Globus pallidus (tissue), 1 donor: ENCODE measurements at places on chromosomes 16 and 17.

- no peak for DNase-seq
These were observed 19.9 kb downstream of the CFAP20 start for GRCh38 chr16:58109330-58109729.

GRCh38 chr16:27869411-27869810 is 194.1 kb downstream of the GSG1L start:
- no peak for DNase-seq

- no peak for DNase-seq
These were observed 14.2 kb downstream of the ATP6V0A1 start for GRCh38 chr17:42472709-42473521.

DNA sequence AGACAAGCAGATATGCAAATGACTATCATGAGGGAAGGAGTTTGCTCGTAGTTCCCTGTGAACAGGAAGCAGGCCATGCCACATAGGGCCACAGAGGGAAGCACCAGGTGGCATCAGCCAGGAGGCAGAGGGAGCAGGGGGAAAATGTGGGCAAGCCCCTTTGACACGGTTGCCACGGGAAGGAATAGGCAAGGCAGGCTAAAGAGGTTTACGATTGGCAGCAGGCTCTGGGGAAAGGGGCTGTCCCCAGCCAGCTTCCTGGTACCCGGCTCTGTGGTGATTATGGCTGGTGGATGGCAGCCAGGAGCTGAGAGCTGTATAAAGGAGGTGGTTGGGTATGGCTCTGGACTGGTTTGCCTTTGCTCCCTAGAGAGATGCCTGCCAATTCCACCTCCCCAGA is 848 bp downstream of the CES3 start:
- DNase-seq: no peak

DNA sequence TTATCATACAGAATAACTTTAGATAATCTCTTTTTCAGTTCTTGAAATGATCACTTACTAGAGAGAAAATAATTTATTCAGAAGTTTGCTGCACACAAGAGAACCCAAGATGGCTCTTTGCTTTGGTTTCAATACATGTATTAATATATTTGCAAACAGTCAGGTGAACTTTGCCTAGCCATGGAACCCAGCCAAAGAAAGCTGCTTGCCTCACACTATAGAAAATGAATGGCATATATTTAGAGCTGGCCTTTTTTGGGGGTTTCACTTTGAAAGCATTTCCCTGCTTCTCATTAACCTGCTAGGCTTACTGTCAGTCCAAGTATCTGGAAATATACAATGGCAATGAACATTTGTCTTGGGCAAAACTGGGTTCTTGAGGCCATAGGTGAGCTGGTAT is 75.3 kb downstream of the MRTFB start:
- no peak for DNase-seq

GRCh38 chr16:27083861-27084261 is 17.1 kb downstream of the C16orf82 start:
- no peak for DNase-seq

- no peak for DNase-seq
These were observed 125.7 kb upstream of the CDH5 start for GRCh38 chr16:66240631-66241395.

DNA sequence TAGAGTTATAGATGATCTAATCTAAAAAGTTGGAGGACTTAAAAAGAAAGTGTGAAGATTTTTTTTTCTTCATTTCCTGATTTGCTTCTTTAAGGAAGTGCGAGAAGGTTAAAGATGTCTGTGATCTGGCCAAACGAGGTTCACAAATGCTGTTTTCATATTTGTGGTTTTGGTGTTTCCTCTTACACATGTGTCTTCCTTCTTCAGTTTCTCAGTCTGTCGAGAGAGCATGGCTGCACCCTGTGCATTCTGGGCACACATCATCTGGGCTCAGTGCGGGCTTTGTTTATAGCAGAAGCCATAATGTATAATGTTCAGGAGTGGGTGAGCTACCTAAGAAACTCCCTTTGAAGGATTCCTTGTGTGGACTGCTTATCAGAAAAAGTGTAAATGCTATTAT is 260.4 kb upstream of the TBX2 start:
- no peak for DNase-seq

GRCh38 chr16:22285080-22285479 is 12.1 kb upstream of the POLR3E start:
- DNase-seq: no peak

DNA sequence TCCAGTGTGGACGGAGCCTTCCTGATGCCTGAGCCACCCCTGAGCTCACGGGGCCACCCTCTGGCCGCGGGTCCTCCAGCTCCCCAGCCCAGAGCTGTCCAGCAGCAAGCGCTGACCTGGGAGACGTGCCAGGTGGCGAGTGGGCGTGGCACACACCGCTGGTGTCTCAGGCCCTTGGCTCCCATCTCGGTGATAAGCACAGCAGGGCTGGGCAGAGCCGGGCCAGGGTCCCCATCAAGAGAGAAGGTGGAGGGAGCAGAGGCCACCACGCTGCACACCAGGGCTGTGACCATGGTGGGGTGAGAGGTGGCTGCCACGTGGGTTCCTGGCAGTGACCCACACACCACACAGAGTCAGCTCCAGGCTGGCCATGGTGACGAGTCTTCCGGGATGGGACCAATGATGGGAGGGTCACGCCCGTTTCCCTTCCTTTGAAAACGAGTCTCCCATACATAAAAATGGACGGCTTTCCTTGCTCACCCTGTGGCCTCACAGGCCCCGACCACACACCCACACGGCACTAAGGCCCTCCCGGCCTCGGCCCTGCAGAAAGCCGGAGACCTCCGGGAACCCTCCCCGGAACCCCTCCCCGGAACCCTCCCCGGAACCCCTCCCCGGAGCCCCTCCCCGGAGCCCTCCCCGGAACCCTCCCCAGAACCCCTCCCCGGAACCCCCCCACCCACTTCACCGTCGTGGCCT is 16.8 kb downstream of the UTS2R start:
- DNase-seq: no peak

DNA sequence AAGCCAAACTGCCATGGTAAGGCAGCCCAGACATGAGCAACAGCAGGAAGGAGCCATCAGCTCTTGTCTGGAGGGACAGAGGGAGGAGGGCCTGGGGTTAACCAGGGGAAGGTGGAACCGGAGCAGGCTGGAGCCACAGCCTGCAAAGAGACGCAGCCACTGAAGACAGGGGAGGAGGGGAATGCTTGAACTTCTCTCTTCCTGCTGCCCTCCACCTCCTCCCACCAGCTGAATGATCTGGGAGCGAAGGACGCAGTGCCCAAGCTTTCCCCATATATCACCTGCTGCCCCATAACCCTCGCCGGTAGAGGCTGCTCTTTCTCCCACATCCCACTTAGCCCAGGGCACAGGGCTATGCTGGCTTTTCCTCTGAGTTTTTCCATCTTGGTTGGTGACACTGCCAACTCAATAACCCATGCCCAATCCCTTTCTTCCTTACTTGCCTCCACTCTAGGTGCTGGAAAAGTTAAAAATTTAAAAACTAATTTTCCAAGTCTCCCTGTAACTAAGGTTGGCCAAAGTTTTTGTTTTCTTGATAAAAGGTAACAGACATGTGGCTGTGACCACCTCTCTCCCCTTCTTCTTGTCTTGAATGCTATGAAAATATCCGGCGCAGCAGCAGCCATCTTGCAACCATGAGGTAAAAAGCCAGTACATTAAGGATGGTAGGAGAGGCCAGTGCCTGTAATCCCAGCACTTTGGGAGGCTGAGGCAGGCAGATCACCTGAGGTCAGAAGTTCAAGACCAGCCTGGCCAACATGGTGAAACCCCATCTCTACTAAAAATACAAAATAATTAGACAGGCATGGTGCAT is 21.8 kb upstream of the CACNG4 start:
- no peak for DNase-seq

GRCh38 chr16:52237823-52238222 is 309.1 kb downstream of the TOX3 start:
- DNase-seq: no peak

GRCh38 chr16:73315645-73316044 is 267.7 kb upstream of the ZFHX3 start:
- DNase-seq: no peak

- no peak for DNase-seq
These were observed 110.2 kb upstream of the TNRC6C start for GRCh38 chr17:77848257-77848656.

GRCh38 chr16:85350973-85351372 is 238.7 kb upstream of the CIBAR2 start:
- DNase-seq: peak; percentile 95

GRCh38 chr17:42667088-42667951 is 8.2 kb downstream of the TUBG2 start:
- no peak for DNase-seq

GRCh38 chr17:28466521-28467048 is 6.9 kb upstream of the SLC13A2 start:
- DNase-seq: no peak

- no peak for DNase-seq
These were observed 26.4 kb upstream of the LONP2 start for GRCh38 chr16:48217708-48218107.

- DNase-seq: no peak
These were observed 148.0 kb upstream of the FOXF1 start for GRCh38 chr16:86362155-86362849.

- DNase-seq: no peak
These were observed 15.9 kb downstream of the EEF2K start for GRCh38 chr16:22222006-22222405.

DNA sequence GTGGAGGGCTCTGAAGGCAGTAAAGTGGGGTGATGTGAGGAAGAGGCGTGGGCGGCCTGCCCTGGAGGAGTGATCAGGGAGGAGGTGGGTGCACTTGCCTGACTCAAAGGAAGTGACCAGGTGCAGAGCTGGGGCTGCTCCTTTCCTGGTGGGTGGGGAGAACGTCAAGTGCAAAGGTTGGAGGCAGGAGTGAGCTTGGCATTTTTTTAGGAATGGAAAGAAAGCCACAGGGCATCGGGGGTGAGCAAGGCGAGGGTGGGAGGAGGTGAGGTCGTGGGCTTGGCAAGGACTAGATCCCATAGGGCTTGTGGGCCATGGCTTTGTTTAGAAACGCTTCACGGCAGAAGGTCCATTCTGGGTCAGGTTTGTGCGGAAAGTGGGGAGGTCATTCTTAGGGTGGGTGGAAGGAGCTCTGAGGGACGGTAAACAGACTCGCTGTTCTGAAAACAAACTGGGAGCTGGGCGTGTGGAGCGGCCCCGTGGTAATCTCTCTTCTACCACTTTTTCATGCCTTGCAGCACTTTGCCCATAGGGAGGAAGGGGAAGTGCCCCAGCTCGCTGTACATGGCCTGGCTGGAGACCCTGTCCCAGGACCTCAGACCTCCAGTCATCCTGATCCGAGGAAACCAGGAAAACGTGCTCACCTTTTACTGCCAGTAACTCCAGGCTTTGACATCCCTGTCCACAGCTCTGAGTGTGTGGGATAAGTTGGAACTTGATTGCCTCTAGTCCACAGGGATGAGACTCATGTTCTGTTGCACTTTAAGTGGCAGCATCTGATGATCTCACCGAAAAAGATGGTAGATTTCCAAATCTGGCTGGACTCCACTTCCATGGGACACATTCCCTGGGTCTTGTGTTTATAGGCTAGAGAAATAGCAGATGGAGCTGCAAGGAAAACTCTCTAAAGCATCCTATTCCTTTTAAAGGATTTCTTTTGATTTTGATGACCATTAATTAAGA is 18.9 kb upstream of the HERPUD1 start:
- DNase-seq: no peak

GRCh38 chr16:64629622-64630021 is 492.2 kb downstream of the CDH11 start:
- no peak for DNase-seq

DNA sequence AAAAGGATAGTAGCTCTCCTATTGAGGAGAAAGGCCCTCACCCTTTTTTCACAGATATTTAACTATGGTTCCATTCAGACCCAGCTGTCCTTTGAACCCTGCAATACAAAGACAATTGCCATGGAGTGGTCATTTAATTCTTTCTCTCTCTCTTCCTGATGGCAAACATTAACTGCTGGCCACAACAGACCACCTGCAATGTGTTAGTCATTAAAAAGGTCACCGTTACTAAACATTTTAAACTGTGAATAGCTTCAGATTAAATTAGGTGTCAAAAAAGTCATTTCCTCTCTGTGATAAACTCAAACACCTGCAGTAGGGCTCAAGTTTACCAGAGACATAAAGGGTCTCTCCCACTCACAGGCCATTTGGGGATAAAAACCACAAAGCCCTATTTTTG is 697.2 kb downstream of the TOX3 start:
- no peak for DNase-seq

DNA sequence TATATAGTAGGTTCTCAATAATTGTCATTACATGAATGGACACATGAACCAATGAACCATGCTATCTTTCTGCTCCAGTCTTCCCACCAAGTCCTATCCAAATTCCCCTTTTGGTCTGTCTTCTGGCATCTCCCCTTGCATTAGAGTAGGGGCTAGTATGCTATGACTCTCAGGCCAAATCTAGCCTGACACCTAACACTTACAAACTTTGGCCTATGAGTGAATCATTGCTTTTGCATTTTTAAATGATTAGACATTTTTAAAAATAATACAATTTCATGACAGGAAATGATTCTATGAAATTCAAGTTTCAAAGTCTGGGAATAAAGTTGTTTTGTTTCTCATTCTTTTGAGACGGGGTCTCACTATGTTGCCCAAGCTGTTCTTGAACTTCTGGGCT is 102.5 kb upstream of the MAF start:
- DNase-seq: no peak

- no peak for DNase-seq
These were observed 139.0 kb upstream of the PLCG2 start for GRCh38 chr16:81639931-81640680.

GRCh38 chr16:84059946-84060901 is 17.6 kb upstream of the SLC38A8 start:
- no peak for DNase-seq

DNA sequence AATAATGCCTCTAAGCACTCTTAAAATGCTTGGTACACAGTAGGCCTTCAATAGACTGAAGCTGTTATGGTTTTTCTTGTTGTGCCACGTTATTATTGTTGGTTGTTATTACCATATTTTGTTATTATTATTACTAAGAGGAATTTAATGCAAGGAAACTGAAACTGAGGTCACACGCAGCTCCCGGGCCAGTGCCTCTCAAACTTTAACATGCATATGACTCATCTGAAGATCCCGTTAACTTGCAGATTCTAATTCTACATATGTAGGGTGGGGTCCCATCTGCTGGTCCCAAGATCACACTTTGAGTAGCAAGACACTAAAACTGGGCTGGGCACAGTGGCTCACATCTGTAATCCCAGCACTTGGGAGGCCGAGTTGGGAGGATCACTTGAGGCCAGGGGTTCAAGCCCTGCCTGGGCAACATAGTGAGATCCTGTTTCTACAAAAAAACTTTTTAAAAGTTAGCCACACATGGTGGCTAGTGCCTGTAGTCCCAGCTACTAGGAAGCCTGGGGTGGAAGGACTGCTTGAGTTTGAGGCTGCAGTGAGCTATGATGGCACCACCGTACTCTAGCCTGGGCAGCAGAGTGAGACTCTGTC is 888 bp downstream of the ACSM5 start:
- no peak for DNase-seq

GRCh38 chr16:3716831-3717234 is 491 bp downstream of the TRAP1 start:
- DNase-seq: no peak

GRCh38 chr16:11250786-11251524 is 5.0 kb downstream of the SOCS1 start:
- no peak for DNase-seq

- no peak for DNase-seq
These were observed 53.5 kb downstream of the SOCS1 start for GRCh38 chr16:11202260-11203091.

- DNase-seq: peak; percentile 40
These were observed 71.7 kb downstream of the CDC27 start for GRCh38 chr17:47117386-47117785.
